ENCODE measurements at places on chromosomes 2 and 18. TPM values are rescaled to one million over a fixed set of nuclear protein-coding genes. Genes with fewer than 3 reads are reported as not detected.

DNA sequence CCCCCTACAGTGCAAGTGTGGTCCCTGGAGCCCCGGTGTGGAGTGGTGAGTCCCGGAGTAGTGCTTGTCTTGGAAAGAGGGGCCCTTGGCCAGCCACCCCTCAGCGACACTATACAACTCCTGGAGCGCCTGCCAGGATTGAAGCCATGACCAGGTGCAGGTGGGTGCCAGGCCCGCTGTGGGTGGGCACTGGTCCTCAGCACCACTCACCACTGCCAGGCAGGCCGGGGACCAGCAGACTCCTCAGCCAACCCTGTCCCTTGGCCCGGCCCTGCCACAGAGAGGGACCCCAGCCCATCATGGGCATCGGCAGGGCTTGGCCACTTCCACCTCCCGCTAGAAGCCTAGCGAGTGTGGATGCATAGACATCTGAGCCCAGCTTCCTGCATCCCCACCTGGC, 42.2 kb downstream of the STK25 start:
- no peak overlapping the region for H3K4me3 ChIP-seq
- no peaks in the 10 kb centered on the region for H3K27me3 ChIP-seq
- H3K36me3 ChIP-seq: no peaks in the 10 kb centered on the region
- H3K4me1 ChIP-seq: peaks cover 8% of the 10 kb centered on the region
- no peak overlapping the region for H3K27ac ChIP-seq
- DNase-seq: no peak

GRCh38 chr2:37230581-37230980, 815 bp downstream of the CEBPZ start:
- peaks cover 28% of the 10 kb centered on the region for H3K36me3 ChIP-seq
- no peak overlapping the region for H3K27ac ChIP-seq
- H3K4me1 ChIP-seq: peaks cover 33% of the 10 kb centered on the region

DNA sequence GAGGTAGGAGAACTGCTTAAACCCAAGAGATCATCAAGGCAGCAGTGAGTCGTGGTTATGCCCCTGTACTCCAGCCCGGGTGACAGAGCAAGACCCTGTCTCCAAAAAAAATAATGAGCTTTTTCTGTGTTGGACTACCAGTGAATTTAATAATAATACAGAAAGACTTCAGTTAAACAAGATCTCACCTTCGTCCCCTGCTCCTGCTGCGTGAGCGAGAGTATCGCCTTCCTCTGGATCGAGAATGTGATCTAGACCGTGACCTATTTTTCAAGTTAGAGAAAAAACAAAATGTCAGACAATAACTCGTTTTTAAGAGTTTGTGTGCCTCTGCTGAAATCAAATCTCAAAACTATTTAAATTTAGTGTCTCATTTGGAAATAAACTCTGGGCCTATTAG, 2.8 kb downstream of the SRSF7 start:
- H3K36me3 ChIP-seq: peaks cover 68% of the 10 kb centered on the region
- DNase-seq: no peak
- H3K4me3 ChIP-seq: peak overlapping the region; percentile 91
- H3K27me3 ChIP-seq: no peaks in the 10 kb centered on the region
- H3K4me1 ChIP-seq: peaks cover 71% of the 10 kb centered on the region
- H3K27ac ChIP-seq: no peak overlapping the region

DSG1 gene
- total RNA-seq: not detected

VWA3B gene
- not detected for total RNA-seq

DNA sequence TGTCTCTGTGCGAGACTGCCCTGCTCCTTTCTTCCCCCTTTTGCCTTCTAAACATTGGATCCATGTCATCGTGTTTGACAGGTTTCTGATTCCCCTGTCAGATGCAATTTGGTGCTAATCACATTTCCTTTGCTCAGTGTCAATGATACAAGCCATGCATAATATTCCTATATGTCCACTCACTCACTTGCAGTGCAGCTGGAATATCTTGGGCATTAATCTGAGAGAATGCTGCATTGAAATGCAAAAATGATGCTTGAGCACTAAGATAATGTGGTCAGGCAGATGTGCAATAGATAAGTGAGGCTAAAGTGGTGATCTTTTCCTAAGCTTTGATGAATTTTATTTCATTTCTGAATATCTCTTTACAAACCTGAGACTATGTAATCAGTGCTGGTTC, 375.5 kb downstream of the PARD3B start:
- DNase-seq: no peak
- no peaks in the 10 kb centered on the region for H3K27me3 ChIP-seq
- H3K4me3 ChIP-seq: no peak overlapping the region
- H3K4me1 ChIP-seq: no peaks in the 10 kb centered on the region

- no peak overlapping the region for H3K4me3 ChIP-seq
- H3K36me3 ChIP-seq: peaks cover 58% of the 10 kb centered on the region
- no peaks in the 10 kb centered on the region for H3K4me1 ChIP-seq
- no peak overlapping the region for H3K27ac ChIP-seq
These were observed 76.2 kb downstream of the WDR7 start for GRCh38 chr18:56727399-56727798.

DNA sequence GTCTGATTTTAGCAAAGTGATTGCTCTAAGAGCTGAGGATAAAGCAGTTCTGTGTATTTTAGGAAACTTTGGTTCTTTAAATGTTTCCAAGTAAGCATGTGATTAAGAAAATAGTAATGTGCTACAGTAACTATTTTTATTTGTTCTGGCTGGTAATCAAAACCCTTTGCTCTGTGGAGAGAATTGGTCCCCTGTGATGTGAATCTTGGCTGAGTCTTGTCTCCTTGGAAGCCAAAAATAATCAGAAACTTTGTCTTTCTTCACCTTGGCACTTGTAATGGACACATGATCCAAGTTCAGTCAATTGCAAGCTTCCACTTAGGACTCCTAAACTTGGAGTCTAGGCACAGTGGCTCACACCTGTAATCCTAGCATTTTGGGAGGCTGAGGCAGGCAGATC, 422.7 kb upstream of the CDH20 start:
- no peak for DNase-seq
- no peak overlapping the region for H3K27ac ChIP-seq
- no peak overlapping the region for H3K4me3 ChIP-seq
- H3K4me1 ChIP-seq: no peaks in the 10 kb centered on the region
- no peaks in the 10 kb centered on the region for H3K36me3 ChIP-seq

DNA sequence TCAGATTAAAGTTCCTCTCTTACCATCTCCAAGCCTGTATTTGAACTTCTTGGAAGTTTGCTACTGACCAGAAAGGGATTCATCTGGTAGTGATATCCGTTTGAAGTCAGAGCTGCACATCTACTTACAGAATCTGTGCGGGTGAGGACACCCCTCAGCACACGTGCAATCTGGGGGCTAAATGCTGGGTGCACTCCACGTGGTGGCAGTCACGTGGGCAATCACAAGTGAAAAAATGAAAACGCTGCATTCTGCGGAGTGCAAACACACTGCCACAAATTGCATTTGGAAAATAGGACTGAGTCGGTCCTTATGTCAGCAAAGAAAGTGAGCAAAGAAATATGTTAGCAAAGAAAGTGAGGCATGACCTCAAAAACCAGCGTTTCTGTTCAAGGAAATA, 76.1 kb upstream of the GYPC start:
- H3K4me1 ChIP-seq: no peaks in the 10 kb centered on the region
- DNase-seq: no peak
- H3K4me3 ChIP-seq: no peak overlapping the region
- H3K27ac ChIP-seq: no peak overlapping the region
- H3K36me3 ChIP-seq: no peaks in the 10 kb centered on the region

Data from activated CD4-positive, alpha-beta T cell treated with anti-CD3 and anti-CD28 coated beads, Interleukin-2, amount 10 ng/mL, durations not matched to agents 7 days and 5 days (primary cell).